ENCODE measurements at places on chromosomes 12 and 14. TPM values are rescaled to one million over a fixed set of nuclear protein-coding genes. Genes with fewer than 3 reads are reported as not detected.

DNA sequence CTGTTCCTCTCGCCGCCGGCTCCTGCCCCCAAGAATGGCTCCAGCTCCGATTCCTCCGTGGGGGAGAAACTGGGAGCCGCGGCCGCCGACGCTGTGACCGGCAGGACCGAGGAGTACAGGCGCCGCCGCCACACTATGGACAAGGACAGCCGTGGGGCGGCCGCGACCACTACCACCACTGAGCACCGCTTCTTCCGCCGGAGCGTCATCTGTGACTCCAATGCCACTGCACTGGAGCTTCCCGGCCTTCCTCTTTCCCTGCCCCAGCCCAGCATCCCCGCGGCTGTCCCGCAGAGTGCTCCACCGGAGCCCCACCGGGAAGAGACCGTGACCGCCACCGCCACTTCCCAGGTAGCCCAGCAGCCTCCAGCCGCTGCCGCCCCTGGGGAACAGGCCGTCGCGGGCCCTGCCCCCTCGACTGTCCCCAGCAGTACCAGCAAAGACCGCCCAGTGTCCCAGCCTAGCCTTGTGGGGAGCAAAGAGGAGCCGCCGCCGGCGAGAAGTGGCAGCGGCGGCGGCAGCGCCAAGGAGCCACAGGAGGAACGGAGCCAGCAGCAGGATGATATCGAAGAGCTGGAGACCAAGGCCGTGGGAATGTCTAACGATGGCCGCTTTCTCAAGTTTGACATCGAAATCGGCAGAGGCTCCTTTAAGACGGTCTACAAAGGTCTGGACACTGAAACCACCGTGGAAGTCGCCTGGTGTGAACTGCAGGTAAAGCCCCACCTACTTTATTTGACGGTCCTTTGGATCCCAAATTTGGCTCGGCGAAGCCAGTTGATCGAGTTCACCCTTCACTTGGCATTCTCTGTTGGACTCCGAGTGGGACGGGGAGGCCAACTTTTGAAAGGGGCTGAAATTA, 1.5 kb downstream of the WNK1 start:
- DNase-seq: peak; percentile 81

The SLCO1B1 gene
- total RNA-seq: 0.24 TPM

The PZP gene
- 0.46 TPM for total RNA-seq

GRCh38 chr14:90577661-90578282, 180.9 kb downstream of the CALM1 start:
- no peak for DNase-seq

DNA sequence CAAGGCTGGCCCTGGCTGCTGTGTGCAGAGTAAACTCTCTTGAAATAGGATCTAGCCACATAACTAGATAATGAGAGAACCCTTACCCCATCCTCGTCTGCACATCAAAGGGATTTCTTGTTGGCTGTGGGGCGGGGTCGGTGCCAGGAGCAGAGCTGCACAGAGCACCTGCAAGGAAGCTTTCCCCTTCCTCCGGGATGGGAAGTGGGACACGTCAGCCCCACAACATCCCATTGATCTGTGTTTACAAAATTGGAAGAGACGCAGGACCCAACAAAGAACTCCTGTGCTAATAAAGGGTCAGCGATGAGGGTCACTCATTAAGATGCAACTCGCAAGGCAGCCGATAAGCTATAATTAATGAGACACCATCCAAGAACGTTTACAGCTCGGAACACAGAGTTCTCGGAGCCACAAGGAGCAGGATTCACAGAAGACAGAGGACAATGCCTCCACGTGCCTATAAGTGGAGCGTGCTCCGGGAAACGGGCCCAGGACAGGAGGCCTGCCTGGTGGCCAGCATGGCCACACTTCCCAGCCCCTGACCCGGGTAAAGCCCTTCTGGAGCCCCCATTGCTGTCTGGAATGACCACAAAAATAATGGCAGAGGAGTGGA, 171.5 kb downstream of the SLC15A4 start:
- DNase-seq: no peak

The TPH2 gene
- total RNA-seq: not detected

DNA sequence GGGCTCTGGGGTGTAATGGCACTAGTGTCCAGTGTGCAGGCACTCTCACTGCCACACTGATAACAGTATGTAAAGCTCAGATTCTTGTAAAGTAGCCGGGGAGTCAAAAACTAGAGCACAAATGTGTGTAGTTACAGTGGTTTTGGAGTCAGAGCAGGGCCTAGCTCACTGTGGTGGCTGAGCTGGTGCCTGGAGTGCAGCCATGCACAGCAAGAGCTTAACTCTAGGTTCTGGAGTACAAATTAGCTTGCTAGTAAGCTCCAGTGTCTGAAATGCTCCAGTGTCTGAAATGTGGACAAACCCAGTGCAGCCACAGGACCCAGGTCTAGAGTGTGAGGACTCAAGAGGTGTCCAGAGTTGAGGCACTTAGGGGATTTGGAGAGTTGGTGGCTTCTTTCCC, 149.2 kb downstream of the MSRB3 start:
- DNase-seq: no peak

The PRIMA1 gene
- total RNA-seq: 2.3 TPM

GRCh38 chr12:19458733-19459132, 19.4 kb downstream of the AEBP2 start:
- no peak for DNase-seq

The FOXM1 gene
- total RNA-seq: 0.24 TPM

DNA sequence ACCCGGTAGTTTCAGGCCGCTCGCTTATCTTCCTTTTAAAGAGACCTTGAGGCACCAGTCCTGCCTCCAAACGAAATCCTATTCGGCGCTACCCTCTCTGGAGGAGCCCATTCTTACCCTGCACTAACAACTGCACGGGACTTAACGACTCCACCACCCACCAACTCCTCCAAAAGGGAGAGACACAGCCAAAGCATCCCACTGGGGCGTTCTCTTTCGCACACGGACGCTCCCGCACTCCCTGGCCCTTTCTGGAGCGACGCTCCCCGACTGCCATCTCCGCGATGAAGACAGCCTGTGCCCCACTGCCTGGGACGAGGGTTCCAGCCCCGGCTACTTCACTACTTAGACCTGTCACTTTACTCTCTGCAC, 650 bp downstream of the GALC start:
- no peak for DNase-seq

GRCh38 chr14:69133206-69134125, 19.5 kb downstream of the DCAF5 start:
- DNase-seq: no peak

GRCh38 chr14:37695866-37696265, 100.4 kb downstream of the TTC6 start:
- no peak for DNase-seq

GRCh38 chr14:59249029-59249428, 60.6 kb downstream of the DAAM1 start:
- DNase-seq: no peak

Data from cardiac septum (tissue), 1 donor.